Activated naive CD4-positive, alpha-beta T cell (primary cell): ENCODE measurements at places on chromosomes 13 and 19.

- no peak for DNase-seq
Observed at GRCh38 chr13:113616281-113616906, 31.8 kb downstream of the TFDP1 start.

DNA sequence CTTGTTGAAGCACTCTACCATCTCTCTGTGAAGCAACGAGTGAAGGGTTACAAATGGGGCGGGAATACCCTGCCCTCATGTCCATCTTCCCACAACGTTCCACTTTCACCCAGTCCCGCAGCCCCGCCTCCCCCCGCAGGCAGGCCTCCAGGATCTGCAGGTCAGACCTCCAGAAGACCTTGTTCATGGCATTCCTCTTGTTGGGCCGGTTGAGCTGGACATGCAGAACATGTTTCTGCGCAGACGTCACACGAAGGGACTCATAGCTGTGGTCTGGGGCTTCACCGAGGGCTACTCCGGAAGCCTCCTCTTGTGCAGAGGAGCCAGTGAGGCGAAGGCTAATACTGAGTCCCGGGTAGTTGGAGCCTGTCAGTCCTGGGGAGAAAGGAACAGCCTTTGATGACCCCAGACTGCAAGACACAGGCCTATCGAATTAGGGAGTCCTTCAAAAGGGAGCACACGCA lies 420 bp downstream of the ECH1 start:
- no peak for DNase-seq

- DNase-seq: no peak
Observed at GRCh38 chr19:5268801-5269200, 71.8 kb downstream of the PTPRS start.

GRCh38 chr13:101018720-101019119 lies 344.1 kb upstream of the TMTC4 start:
- DNase-seq: no peak

DNA sequence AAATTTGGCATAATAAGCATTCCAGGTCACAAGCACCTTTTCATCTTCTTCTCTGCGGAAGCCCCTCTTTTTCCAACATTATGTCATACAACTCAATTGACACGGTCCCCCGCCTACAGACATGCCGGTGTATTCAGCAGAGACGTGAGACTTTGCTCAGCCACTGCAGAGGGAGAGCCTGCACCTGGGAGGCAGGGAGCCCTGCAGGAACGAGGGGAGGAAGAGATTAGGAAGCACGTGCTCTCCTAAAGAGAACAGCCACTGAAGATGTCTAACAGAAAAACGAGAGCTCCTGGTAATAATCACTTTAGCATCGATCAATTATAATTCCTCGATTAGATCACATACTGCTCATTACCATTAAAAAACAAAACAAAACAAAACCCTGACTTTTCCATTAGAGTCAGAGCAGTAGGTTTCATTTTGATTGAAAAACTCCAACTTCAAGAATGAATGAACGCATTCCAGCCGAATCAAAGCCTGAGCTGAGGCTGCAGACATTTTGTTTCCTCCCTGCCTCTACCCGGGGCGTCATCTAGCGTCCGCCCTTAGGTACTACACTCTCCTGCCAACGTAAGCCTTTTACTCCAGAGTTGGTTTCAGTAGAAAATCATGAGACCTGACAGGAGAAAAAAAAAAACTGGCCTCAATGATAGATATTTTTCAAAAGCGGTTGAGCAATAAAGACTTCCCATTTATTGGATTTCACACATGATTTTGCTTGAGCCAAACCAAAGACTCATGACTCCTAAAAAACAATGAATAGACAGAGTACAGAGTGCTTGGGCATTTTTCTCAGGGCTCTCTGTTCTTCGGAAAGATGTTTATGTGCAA lies 194.5 kb downstream of the KATNAL1 start:
- DNase-seq: peak; percentile 59

DNA sequence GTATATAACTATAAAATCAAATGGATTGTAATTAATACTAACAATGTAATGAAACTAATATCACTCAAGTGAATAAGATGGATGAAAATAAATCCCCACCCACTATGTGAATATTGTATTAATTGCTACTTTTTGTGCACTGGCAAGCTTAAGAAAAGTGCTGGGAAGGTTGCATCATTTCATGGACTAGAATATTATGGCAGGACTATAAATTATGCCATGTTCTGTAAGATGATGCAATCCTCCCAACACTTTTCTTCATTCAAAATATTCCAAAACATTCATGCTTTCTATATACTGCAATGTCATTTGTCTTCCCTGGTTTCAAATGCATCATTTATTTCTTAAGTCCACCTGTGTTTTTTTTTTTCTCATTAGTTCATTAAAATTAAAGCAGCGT lies 457.6 kb upstream of the GPC6 start:
- no peak for DNase-seq

DNA sequence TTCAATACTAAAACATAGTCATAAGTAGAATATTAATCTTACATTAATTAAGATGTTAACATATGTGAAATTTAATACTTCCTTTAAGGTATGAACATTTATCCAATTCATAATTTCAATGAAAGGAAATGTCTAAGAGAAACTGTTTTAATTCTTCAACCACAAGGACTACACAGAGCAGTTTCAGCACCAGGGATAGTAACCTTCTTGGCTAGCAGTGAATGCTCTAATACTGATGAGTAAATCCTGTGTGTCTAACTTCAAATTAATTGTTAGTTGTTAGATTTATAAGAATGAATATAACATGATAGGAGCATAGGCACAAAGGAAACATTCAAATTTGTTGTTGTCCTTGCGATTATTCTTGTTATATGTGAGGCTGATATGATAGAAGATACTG lies 15.6 kb upstream of the NBEA start:
- DNase-seq: no peak

DNA sequence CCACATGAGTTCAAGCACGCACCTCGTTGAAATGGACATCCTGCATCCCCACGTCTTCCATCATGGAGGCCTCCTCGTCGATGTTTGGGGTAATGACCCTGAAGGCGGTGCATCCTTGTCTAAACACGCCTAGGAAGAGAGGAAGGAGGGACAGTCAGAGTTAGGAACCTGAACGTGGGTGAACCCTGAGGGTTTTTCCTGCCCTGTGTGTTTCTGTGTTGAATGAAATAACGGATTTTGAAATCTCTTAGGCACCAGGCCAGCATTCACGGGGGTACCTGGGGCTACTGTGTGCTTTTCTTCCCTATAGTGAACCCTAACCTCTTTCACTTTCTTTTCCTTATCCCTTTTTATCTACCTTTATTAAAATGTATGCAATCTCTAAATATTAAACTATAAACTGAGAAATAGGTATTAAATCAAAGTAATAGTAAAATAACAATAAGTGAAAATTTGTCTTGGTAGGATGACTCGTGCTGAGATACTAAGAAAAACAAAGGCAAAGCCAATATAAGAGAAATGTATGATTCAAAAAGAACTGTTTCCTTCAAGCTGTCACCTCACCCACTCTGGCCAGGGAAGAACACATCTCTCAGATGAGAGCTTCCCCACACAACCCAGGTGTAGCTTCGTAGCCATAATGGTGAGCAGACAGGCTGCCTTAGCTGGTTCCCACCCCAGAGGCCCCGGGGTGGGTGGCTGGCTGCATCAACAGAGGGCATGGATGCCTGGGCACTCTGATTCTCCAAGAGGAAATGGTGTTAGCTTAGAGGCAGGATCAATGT lies 72.1 kb upstream of the SLC15A1 start:
- DNase-seq: no peak

DNA sequence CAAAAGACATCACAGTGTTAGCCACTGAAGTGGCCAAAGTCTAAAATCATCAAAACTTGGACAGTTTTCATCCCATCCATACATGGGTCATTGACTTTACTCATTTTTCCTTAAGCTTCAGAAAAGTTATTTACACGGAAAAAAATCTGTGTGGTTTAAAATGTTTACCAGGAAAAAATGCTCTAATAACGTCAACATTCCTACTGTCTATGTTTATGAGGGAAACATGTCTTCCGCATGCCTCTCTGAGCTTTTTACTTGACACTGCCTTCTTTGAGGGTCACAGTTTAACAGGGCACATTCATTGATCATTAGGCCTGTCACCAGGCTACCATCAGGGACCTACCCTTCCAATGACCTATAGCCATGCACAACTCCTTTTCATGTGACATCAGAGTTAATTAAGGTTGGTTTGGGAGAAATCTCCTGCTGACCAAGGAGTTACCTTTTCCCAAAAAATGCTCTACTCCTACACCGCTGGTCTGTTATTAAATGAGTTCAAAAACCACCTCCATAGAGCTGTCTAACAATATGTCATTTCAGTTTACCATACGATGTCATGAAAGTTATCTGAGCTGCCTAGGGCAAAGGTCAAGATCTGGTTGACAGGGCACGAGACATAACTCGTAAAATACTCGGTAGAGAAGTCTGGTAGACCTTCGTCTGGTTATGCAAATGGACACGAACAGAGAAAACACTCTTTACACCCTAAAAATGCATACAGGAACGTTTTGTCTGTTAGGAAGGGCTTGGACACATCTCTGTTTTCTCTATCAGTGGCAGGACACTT lies 17.8 kb downstream of the FLT1 start:
- no peak for DNase-seq

- peak; percentile 64 for DNase-seq
Observed at GRCh38 chr19:19540715-19541515, 2.9 kb downstream of the CILP2 start.

GRCh38 chr13:73466561-73466960 lies 407.8 kb downstream of the KLF5 start:
- DNase-seq: no peak

- no peak for DNase-seq
Observed at GRCh38 chr13:31179754-31180153, 18.1 kb upstream of the HSPH1 start.

GRCh38 chr19:50912727-50913716 lies 1.8 kb upstream of the KLK4 start:
- DNase-seq: no peak
